ENCODE measurements at places on chromosomes 12 and 14.

GRCh38 chr12:115886666-115887065, 390.8 kb downstream of the MED13L start:
- no peak for DNase-seq

DNA sequence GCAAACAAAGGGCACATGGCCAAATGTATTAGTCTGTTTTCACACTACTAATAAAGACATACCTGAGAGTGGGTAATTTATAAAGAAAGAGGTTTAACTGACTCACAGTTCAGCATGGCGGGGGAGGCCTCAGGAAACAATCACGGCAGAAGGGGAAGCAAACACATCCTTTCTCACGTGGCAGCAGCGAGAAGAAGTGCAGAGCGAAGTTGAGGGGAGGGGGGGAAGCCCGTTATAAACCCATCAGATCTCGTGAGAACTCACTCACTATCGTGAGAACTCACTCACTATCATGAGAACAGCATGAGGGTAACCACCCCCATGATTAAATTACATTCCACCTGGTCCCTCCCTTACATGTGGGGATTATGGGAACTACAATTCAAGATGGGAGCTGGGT, 66.1 kb downstream of the ST8SIA1 start:
- no peak for DNase-seq

DNA sequence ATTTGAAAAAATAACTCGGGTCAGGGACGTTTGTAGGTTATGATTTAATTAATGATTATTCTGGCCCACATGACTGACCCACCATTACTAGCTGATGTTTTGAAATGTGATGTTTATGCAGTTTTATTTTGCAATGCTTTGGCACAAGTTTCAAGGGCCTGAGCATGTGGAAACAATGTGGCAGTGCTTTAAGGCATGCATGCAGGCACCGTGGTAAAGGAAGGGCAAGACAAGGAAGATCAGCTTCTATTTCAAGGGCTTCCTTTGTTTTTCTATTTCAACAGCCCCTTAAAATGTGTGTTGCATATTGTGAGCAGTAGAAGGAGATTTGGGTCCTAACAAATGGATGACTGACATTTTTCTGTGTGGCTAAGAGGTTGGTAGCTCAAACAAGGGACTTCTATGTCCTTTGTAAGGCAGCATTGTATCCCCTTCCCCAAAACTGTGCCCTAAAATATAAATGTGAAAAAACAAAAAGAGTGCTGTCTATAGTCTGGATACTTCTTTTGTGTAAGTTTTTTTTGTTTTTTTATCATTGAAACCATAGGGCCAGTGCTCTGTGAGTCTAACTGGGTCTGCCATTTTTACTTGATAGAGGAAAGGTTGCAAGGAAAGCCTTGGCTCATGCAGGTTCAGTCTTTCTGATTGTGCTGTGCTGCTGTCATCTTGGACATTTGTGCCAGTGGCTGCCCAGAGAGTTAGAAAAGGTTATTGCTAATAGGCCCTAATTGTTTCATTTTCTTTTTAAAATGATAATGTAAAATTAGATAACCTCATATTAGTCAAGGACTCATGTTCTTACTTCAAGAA, 103.5 kb downstream of the FGD4 start:
- no peak for DNase-seq

- DNase-seq, result no peak
Measured at GRCh38 chr12:75528272-75528671, 16.9 kb upstream of the KRR1 start.

GRCh38 chr14:44961151-44961553, 595 bp downstream of the KLHL28 start:
- no peak for DNase-seq

Data from HCT116 (cell line).